T-helper 1 cell (primary cell): ENCODE measurements at places on chromosomes 2 and 18.
A peak's percentile ranks its signal among the peaks of the same experiment; 100 is the strongest.

- no peak for DNase-seq
Measured at GRCh38 chr2:24459224-24460161, 31.6 kb upstream of the NCOA1 start.

DNA sequence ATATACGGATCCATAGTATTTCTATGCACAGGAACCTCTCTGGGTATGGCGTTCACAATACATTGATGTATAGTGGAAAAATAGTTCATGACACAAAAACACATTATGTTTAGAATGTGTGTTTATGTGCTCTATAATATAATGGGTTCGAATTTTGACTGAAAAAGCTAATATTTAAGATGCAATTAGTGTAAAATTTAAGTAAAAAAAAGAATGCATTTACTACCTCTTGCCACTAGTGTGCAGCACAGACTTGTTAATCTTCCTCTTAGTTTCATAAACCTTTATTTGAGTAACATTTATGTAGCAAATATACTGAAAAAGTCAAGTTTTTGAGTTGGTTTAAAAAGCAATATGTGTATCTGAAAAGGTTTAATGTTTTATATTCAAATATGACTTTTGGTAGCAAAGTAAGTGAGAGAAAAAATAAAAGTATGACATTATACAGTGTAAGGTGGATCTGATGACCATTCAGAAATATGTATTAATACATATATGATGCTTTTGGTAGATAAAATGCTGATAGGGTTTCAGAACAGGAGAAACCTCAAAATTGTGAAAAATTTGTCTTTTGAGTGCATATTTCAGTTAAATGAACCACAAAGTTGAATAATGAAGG lies 49.4 kb downstream of the CCDC102B start:
- no peak for DNase-seq

DNA sequence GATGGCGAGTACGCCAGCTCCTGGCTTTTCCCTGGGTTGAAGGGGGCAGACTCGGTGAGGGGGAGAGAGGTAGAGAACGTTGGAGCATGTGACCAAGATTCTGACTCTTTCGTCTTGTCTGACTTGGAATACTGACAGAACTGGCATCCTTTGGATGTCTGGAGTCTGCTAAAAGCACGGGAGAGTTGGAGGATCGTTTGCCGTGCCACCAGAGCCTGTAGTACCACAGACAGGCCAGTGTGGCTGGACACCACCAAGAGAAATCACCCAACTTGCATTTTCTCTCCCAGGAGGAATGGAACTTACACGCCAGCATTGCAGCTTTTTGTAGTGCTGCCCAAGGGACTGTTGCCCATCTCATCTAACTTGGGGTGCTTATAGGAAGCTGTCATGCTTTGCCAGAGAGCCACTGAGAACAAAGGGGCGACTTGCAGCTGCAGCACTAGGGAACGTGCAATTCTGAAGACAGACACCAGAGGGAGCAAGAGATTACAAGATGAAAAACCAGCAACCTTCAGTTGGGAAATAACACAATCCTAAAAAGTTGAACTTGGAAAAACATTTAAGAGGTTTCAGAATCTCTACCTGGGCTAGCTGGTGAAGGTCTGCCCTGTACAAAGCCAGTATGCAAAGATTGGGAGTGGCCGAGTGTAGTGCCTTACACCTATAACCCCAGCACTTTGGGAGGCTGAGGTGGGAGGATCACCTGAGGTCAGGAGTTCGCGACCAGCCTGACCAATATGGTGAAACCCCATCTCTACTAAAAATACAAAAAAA lies 24.1 kb downstream of the PSMG2 start:
- DNase-seq: no peak

DNA sequence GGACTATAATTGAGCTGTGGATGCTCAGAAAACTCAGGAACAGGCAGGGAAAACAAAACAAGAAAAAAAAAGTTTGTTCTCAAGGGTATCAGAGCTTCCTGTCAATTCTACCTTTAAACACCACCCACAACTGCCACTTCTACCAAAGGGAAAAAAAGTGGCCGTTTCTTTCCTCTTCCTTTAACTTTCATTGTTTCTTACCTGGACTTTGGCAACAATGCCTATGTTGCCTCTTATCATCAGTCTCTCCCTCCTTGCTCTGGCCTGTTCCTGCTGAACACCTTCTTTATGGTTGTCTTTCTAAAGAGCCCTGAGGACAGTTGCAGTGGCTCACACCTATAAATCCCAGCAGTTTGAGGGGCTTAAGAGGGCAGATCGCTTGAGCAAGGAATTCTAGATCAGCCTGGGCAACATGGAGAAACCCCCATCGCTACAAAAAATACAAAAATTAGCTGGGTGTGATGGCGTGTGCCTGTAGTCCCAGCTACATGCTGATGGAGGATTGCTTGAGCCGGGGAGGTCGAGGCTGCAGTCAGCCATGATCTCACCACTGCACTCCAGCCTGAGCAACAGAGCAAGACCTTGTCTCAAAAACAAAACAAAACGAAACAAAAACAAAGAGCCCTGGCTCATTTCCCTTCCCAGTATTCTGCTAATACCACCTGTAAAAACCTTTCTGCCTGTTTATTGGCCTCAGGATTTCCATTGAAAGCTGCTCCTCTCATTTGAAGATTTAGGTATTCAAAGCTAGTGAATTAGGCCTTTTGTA lies 18.0 kb upstream of the NR4A2 start:
- no peak for DNase-seq

DNA sequence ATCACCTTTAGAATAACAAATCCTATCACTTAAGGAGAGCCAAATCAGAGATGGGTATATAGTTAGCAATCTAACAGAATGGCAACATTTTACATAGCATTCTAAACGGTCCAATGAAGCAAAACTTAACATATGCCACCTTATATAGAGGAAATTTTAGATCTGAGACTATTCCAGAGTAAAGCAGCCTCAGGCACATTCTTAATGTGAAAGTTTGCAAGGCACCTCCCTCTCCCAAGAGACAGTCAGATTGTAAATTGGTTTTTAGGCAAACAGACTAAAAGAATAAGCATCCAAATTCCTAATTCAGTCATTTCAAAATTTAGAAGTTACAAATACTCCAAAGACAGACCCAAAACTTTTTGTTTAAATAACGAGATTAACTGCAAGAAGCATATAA lies 292.9 kb downstream of the STK39 start:
- no peak for DNase-seq

DNA sequence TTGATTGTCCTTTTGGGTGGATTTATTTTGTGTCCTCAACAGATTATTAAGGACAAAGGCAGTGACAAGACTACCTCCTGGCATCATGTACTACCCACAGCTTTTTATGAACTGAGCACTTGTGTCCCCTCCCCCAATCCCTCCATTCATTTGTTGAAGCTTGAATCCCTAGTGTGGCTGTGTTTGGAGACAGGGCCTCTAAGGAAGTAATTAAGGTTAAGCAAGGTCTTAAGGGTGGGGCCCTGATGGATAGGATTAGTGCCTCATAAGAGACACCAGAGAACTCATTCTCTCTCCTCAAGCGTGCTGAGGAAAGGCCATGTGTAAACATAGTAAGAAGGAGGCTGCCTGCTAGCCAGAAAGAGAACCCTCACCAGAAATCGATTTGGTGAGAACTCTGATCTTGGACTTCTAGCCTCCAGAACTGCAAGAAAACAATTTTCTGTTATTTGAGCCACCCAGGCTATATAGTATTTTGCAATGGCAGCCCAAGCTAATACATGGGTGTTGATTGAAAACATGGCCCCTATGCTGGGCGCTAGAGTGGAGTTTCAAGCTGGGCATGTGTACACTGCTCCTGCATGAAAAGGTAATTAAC lies 3.4 kb upstream of the MAP4K4 start:
- DNase-seq: no peak

DNA sequence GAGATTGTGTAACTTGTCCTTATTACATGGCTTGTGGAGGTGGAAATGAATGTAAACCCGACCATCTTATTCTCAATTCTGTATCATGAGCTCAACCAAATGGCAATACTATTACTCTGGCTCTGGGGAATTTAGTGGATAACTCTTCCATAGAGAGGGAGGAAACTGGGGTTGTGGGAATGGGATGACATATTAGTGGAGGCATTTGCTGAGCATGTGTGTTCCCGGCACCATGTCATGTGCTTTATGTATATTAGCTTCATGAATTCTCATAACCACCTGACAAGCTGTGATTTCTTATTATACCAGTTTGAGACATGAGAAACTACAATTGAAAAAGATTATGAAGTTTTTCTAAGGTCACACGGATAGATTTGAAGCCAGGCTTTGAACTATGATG lies 112.8 kb upstream of the TMEFF2 start:
- DNase-seq: no peak

GRCh38 chr18:71371951-71372605 lies 1083.2 kb downstream of the SOCS6 start:
- no peak for DNase-seq

DNA sequence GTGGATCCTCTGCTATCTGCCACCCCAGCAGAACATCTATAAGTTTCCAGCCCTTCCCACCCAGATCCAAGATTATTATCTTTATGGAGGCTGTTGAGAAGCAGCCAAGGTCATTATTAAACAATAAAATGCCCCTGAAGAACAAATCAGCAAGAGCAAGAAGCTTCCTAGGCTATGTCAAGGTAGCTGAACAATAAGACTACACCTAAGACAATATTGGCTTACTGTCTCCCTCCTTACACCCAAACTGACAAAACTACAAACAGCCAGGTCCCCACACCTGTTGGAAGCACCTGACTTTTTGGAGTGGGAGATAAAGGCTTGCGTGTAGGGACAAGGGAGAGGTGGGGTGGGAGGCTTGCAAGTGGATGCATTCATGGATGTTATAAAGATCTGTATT lies 128.5 kb downstream of the SPTBN1 start:
- no peak for DNase-seq

DNA sequence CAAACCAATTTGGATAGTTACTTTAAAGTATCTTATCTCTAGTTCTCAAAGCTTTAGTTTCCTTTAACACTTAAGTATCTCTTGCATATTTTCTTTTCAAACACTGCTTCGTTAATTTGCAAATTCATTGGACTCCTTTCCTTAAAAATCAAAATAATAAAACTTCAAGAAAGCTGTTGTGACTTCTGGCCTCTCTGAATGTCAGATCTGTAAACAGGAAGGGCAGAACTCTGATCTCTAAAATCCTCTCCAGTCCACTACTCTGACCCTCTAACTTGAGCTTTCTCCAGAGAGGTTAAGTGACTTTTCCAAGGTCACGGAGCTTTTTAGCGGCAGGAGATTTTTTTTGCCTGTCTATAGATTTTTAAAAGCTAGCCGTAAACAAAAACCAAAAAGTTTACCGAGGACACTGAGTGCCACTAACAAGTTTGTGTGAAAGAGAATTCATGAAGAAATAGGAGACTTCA lies 155.5 kb downstream of the TGIF1 start:
- DNase-seq: no peak

DNA sequence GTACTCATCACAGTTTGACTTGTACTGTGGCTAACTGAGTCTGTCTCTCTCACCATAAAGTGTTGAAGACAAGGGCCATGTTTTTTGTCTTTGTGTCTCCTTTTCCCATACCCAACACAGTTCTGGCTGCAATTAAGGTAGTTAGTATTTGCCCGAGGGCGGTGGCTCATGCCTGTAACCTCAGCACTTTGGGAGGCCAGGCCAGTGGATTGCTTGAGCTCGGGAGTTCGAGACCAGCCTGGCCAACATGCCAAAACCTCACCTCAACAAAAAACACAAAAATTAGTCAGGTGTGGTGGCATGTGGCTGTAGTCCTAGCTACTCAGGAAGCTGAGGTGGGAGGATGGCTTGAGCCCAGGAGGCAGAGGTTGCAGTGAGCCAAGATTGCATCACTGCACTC lies 6.9 kb upstream of the KIF3C start:
- DNase-seq: no peak

DNA sequence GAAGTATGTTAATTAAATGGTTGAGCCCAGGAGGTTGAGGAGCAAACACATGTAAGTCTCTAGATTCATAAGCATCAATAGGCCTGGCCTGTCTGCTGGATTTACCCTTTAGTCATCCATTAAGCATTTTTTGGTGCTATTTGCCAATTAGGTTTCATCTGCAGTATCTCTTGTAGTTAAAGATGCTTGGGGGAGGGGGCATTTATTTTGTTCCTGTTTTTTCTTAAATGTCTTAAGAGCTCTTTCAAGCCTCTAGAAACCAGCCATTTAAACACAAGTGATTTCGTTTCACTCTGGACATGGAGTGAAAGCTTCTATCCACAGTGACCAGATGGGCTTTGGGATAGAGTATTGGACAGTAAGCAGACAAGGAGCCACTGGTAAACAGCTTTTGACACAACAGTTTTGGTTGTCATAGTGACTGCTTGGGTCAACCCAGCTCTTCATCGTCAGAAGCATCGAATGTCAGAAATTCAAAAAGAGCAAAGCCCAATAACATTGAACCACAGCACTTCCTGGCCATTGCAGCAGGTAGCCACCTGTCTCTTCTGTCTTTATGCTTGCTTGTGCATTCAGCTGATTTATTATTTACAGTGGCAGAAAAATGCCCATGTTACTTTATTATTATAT lies 4.9 kb downstream of the QPCT start:
- no peak for DNase-seq

DNA sequence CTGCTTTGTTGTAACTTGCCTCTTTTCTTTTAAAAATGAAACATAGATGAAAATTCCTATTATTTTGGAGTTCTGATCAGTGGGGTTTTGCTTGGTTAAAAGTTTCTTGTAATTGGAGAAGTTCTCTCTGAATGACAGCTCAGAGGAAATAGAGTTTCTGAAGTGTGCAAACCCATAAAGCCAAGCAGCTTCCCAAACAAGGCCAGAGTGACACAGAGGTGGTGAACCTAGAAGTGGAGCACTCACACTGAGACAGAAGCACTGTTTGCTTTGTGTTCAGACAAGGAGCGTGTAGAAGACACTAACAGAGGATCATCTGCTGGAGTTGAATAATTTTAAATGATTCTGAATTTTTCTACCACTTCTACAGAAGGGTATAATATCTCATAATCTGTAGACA lies 49.2 kb downstream of the FBXO48 start:
- no peak for DNase-seq

DNA sequence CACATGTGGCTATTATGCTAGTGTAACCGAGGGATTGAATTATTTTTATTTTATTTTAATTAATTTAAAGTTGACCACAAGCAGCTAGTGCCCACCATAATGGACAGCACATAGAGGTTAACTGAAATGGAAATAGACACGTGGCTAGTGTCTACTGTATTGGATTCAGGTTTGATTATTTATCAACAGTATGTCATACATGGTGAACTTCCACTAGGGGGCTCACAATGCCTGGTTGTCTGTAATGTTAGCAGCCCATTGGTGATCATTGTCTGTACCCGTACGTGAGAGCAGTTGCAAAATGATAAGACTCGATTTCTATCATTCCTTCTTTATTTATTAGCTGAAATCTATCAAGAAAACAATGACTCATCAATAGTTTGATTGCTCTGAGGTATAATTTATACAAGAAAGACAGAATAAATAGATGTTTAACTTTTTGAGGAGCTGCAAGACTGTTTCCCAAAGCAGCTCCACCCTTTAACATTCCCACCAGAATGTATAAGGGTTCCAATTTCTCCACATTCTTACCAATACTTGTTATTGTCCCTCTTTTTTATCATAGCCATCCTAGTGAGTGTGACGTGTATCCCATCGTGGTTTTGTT lies 76.5 kb downstream of the CYBRD1 start:
- peak; percentile 50 for DNase-seq

- DNase-seq: no peak
Measured at GRCh38 chr2:124091721-124092120, 66.6 kb downstream of the CNTNAP5 start.
